ENCODE measurements at places on chromosomes 1 and 21.

DNA sequence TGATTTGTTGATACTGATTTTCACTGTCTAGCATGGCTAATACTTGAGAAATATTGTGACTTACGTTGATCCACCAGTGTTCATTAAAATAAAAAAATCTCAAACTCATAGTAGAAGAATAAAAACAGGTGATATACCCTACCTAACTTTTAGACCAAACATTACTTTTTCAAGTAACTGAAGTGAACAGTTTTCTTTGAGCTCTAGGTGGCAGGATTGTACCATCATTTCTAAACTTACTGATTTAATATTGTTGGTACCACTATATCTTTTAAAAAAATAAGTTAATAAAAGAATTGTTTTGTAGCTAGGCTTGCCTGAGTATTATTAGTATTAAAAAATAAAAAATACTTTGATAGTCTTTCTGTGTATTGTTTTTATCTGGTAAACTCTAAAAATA, 21.5 kb downstream of the CDC73 start:
- no peak for DNase-seq

GRCh38 chr1:46218443-46218842, 15.3 kb downstream of the LURAP1 start:
- DNase-seq, result no peak

DNA sequence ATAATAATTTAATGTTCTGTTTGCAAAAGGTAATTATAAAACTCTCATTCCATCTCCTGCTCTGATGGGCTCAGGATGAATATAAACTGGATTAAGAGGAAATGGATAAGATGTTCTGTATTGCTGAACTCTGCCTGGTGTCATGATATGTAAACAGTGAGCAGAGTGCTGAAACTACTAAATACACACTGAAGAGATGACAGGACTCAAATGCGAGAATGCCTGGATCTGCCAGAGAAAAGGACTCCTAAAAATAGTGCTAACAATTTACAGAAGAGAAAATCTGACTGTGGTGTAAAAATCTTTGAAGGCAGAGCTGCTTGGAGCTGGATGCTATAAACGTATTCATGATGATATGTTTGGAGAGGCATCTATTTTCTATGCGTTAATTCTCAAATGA, 303.2 kb downstream of the RWDD3 start:
- no peak for DNase-seq

DNA sequence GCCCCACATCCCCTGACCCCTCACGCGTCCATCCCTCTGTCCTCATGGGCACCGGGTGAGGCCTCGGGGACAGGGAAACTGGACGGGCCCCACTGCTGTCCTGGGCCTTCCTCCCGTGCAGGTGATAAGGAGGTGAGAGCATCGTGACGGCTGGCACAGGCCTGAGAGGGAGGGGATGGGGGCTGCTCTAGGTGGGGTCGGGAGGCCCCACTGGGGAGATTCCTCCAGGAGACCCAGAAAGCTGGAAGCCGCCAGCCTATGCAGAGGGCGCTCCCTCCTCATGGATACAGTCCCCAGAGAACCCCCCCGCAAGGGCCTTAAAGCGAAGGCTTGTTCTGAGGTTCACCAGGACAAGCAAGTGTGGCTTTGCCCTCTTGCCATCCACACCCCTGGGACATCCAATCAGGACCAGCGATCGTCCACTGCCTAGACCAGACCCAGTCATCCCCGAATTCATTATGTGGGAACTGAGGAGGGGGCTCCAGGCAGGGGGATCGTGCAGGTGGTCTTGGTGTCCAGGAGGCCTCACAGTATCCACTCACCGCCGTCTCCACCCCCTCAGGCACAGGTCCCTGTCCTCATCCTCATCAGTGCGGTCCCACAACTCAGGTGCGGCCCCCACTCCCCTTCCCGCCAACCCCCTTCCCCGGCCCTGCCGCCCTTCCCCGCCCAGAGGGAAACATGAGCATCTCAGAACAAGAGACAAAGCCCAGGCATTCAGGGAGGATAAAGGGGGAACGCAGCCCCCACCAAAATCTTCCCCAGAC, 45.3 kb upstream of the COL18A1 start:
- DNase-seq, result no peak

- no peak for DNase-seq
Measured at GRCh38 chr1:47469910-47470309, 32.1 kb downstream of the FOXD2 start.

GRCh38 chr21:28174006-28174405, 818.7 kb downstream of the LTN1 start:
- DNase-seq, result no peak

GRCh38 chr1:43858324-43858723, 75.3 kb upstream of the ARTN start:
- no peak for DNase-seq

- no peak for DNase-seq
Measured at GRCh38 chr1:224540535-224540934, 75.6 kb upstream of the CNIH3 start.

GRCh38 chr1:115476616-115477015, 138.6 kb upstream of the NGF start:
- DNase-seq, result no peak

GRCh38 chr1:229027158-229027557, 243.8 kb upstream of the RAB4A start:
- DNase-seq, result no peak

DNA sequence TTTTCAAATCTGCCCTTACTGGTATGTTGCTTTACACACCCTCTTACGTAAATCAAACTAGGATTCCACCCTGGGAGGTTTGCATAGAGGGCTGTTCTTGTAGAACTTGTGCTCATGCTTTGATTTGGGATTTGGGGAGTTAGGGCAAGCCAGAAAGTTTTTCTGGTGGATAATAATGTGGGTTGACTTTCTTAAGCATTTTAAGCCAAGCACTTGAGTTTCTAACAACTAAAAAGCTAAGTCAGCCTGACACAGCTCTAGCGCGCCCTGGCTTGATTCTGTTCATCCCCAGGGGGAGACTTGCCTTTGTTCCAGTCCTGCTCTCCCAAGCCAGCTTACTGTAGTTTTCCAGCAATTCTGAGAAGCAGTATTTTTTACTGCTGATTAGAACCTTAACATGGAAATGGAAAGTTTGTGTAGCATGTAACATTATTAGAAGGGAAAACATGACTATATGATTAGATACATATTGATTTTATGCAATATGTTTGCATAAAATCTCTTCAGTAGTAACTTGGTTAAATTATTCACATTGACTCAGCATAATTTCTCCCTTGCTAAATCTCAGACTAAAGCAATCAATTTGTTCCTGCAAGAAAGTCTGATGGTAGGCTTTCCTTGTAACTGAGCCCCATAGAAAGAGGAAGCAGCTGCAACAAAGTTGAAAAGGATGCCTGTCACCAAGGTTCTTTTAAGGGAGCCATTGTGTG, 11.0 kb upstream of the PGD start:
- DNase-seq, result no peak

GRCh38 chr21:46411236-46411635, 47.5 kb upstream of the DIP2A start:
- DNase-seq, result no peak

- DNase-seq, result no peak
Measured at GRCh38 chr1:43708002-43708410, 670 bp downstream of the ST3GAL3 start.

DNA sequence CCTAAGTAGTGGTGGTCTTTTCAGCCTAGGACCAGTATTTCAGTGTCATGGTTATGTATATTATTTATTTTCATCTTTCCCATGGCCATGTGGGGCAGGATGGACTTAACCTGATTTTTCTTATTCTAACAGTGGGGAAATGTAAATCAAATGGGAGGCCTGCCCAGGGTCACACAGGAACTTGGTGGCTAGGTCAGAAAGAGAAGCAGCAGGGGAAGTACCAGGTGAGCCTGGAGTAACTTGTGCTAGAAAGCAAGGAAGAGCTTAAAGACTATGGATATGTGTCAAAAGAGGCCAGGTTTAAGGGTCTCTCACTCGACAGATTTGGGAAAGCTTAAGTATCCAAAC, 936 bp downstream of the ZFP69B start:
- no peak for DNase-seq

- no peak for DNase-seq
Measured at GRCh38 chr1:198845851-198846250, 207.0 kb downstream of the PTPRC start.

GRCh38 chr1:6438047-6438525, 13.5 kb downstream of the ESPN start:
- DNase-seq, result peak; percentile 76

DNA sequence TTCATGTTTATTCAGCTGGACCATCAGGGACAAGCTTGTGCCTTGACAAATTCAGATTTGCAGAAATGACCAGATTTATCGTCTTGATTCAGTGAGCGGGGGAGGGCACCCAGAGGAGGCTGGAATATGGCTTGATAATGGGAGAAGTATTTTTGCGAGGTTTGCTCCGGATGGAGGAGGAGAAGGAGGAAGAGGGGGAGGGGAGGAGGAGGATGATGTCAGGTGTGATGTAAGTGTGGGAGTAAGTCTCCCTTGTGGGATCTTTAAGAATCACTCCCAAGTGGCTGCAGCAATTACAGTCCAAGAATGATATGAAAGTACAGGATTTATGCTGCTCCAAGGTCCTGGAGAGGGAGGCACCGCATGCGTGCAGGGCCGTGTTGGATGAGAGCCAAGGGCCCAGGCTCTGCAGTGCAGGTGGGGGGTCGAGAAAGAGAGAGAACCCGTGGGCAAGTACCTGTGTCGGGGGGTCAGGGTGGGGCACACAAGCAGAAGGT, 5.6 kb upstream of the ZNF496 start:
- DNase-seq, result no peak

- no peak for DNase-seq
Measured at GRCh38 chr1:213286235-213286634, 235.2 kb downstream of the RPS6KC1 start.

DNA sequence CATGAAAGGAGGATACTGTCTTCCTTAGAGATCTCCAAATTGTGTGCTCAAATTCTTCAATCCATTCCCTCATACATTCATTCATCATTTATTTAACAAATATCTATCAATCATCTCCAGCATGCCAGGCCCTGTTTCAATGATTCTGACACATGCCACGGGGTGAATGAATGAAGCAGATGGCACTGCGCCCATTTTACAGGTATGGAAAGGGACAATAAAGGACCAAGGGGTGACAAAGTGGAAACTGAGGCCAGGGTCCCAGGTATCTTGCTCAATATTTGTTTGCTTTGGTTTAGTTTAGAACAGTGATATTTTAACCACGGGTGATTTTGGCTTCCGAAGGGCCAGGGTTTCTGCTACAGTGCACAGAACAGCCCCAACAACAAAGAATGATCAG, 321.6 kb upstream of the RUNX1 start:
- DNase-seq, result no peak

DNA sequence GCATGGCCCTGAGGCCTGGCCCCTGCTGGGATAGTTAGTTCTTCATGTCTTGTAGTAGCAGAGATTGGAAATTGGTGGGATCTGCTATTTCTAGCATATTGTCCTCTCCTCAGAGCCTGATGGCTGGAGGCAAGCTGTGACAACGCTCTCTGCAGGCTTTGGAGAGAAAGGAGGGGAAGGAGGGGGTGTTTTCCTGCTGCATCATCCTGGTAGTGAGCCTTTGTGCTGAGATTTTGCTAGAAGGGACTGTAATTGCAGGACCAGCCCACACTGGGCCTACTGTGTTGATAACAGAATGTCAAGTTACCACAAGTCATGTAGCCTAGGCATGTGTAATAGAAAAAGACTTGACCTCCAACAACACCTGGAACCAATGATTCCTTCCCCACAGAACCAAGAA, 351.0 kb downstream of the SIPA1L2 start:
- DNase-seq, result no peak

- no peak for DNase-seq
Measured at GRCh38 chr1:101325144-101325543, 88.3 kb downstream of the S1PR1 start.

DNA sequence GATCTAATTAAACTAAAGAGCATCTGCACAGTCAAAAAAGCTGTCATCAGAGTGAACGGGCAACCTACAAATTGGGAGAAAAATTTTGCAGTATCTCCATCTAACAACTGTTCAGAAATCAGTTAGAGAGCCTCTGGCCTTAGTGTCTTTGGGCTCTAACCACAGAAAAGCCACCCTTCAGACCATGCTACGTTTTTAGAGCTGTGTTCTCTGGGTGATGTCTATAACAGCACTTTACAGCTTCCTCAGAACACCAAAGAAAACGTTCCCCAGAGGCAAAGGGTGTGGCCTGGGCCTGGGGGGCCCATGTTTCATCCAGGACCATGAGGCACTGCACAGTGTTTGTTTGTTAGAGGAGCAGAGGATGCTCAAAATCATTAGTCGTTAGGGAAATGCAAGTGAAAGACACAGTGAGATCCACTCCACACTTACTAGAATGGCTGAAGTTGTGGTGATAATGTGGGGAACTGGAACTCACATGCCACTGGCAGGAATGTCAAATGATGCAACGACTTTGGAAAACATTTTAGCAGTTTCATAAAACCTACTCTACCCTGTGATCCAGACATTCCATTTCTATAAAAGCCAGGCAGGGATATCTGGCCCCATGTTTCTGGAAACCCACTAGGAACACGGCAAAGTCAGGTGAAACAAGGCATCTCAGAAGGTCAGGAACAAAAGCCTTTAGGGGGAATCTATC, 250.4 kb upstream of the HOOK1 start:
- DNase-seq, result no peak

GRCh38 chr1:61330571-61330970, 248.2 kb downstream of the NFIA start:
- DNase-seq, result no peak

GRCh38 chr1:2972011-2972878, 49.0 kb upstream of the ACTRT2 start:
- DNase-seq, result no peak

DNA sequence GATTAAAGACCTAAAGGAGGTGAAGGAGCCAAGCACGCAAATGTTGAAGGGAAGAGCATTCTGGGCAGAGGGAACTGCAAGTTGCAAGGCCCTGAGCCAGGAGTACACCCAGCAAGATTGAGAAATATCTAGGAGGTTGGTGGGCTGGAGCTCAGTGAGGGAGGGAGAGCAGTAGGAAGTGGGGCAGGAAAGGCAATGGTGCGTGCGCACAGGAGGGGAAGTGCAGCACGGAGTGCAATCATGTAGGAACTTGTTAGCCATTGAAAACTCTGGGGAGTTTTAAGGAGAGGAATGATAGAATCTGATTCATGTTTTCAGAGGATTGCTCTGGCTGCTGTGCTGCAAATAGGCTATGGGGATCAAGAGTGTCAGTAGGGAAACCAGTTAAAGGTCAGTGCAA, 13.2 kb upstream of the IGSF3 start:
- no peak for DNase-seq

- no peak for DNase-seq
Measured at GRCh38 chr1:246572785-246573184, 6.5 kb downstream of the CNST start.

GRCh38 chr21:41428311-41428710, 2.3 kb downstream of the MX1 start:
- no peak for DNase-seq

- no peak for DNase-seq
Measured at GRCh38 chr1:176225911-176226310, 18.8 kb upstream of the COP1 start.

GRCh38 chr1:117698398-117699160, 92.7 kb downstream of the TENT5C start:
- no peak for DNase-seq

GRCh38 chr1:182143825-182144645, 82.5 kb upstream of the ZNF648 start:
- DNase-seq, result no peak

GRCh38 chr1:153397924-153398651, 7.2 kb upstream of the S100A8 start:
- DNase-seq, result no peak

GRCh38 chr1:112309499-112309898, 86.5 kb upstream of the CTTNBP2NL start:
- DNase-seq, result no peak
